ENCODE measurements at places on chromosomes 5 and 9. TPM values are rescaled to one million over a fixed set of nuclear protein-coding genes. Genes with fewer than 3 reads are reported as not detected.

Gene TMEM215
- not detected for total RNA-seq

DNA sequence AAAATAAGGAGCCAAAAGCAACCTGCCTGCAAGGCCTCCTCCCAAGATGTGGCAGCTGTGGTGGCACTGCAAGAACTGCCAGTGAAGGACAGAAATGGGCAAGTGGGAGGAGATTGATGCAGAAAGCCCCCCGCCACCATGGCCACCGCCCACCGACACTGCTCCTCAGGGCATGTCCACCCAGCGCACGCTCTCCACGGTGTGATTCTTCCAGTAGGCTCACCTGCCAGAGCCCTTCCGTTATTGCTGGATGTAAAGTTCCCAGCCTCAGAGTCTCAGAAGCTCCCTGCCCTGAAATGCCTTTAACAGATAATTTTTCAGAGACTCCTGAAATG, 155.2 kb upstream of the PHYKPL start:
- DNase-seq: no peak

Gene ZFP37
- 14.1 TPM for total RNA-seq

DNA sequence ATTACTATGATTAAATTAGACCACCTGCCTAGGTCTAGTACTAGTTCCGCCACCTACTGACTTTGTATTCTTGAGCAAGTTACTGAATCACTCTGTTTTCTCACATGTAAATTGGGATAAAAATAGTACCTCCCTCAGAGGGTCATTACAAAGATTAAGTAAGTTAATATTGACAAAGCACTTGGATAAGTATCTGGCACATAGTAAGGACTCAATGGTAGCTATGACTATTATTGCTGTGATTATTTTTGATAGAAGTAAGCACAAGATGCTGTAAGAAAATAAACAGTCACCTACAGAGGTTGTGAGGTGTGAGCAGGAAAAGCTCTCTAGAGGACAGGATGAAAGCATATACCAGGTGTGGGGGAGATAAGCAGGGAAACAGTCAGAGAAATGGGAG, 173.1 kb upstream of the PAPPA start:
- DNase-seq: no peak

Gene TCF7
- 0.73 TPM for total RNA-seq

GRCh38 chr9:33225319-33226147, 14.4 kb upstream of the SPINK4 start:
- peak; percentile 55 for DNase-seq

GRCh38 chr9:86350006-86350760, 4.0 kb downstream of the TUT7 start:
- DNase-seq: no peak

- DNase-seq: peak; percentile 58
Observed at GRCh38 chr9:134544388-134545214, 97.0 kb upstream of the COL5A1 start.

DNA sequence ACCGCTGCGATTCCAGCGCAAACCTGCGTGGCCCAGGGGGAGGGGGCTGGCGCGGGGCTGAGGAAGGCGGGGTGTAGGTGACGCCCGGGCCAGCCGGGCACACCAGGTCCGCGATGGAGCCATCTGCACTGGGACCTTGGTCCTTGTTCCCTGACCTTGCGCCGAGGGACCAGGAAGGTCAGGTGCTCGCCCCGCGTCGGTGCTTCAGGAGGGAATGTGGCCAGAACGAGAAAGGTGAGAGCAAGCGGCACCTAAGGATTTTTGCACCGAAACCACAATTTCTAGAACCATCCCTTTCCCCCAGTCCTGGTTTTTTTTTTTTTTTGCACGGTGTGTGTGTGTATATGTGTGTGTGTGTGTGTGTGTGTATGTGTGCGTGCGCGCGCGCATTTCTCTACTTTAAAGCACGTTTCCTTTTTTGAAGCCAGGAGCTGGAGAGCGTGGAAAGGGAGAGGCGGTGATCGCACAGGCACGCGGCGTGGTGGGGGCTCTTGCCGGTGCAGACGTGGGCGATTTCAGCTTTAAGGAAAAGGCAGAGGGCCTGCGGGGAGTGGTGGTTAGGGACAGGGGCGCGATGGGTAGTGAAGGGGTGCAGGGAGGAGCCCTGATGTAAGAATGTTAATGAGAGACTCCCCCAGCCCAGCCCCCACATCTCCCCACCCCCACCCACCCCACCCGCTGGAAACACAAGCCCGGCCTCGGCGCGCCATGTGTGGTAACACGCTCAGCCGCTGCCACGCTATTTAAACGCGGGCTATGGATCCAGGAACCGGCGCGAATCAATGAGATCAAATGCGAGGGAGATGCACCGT, at the start of gene NPR3:
Gene NPR3 (plus strand): TSS at position 772 of the 812 bp plus-strand sequence. CDS start 456 bp downstream, outside the sequence.
- DNase-seq: peak; percentile 59

DNA sequence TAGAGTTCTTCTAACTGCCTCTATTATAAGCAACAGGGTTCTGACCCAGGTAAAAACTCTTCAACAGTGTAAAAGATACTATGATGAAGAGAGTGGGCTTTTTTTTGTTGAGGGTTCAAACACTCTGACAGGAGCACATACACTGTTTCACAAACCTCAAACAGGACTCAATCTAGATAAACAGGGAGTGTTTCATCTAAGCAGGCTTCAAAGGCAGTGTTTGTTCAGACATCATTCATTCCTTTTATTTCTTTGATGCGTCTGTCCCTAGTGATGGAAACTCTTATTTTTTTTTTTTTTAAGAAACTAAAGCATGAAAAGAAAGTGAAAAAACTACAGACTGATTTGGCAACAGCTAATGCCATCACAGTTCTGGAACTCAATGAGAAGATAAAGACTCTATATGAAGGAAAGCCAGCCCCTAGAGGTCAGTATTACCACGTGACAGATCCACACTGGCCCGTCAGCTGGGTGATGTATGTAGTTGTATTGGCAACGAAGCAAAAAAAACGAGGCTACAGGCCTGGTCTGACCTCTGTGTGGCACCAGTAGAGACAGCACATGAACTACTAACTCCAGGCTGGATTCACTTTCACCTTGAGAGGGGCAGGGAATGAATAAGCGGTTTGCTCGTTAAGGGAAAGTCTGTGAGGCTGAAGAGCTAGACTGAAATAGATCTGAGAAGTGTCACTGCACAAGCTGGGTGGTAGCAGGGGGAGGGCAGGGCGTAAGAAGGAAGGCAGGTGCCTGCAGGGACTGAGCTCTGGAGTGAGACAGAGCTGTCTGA, 172.2 kb downstream of the CCDC192 start:
- DNase-seq: peak; percentile 71

Gene TYRP1
- total RNA-seq: 0.75 TPM

- DNase-seq: no peak
Observed at GRCh38 chr5:139287890-139288635, 5.5 kb upstream of the MATR3 start.

GRCh38 chr5:56816546-56817081, 1.3 kb downstream of the MAP3K1 start:
- DNase-seq: peak; percentile 75

Measured in neural progenitor cell (in vitro differentiated cells).